ENCODE measurements at places on chromosomes 16 and 17. TPM values are rescaled to one million over a fixed set of nuclear protein-coding genes. Genes with fewer than 3 reads are reported as not detected.

GRCh38 chr17:73013816-73014663, 78.4 kb downstream of the SLC39A11 start:
- DNase-seq, result no peak

- no peak for DNase-seq
These were observed 1.4 kb downstream of the PYDC1 start for GRCh38 chr16:31215287-31216162.

DNA sequence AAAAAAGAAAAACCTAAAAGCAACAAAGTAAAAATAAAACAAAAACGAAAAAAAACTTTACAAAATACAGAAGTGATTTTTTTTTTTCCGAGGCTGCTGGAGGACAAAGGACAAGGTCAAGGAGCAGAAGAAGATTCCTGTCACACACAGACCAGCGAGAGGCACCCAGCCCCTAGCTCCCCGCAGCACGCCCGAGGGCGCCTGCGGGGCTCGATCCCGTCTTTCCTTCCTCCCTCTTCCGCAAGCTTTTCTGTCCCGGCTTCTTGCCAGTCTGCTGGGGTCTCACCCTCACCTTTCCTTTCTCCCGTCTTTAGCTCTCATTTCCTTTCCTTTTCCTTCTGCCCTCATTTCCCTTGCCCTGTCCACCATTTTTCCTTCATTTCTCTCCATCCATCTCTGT, 66.1 kb upstream of the DNAH17 start:
- DNase-seq, result no peak

DNA sequence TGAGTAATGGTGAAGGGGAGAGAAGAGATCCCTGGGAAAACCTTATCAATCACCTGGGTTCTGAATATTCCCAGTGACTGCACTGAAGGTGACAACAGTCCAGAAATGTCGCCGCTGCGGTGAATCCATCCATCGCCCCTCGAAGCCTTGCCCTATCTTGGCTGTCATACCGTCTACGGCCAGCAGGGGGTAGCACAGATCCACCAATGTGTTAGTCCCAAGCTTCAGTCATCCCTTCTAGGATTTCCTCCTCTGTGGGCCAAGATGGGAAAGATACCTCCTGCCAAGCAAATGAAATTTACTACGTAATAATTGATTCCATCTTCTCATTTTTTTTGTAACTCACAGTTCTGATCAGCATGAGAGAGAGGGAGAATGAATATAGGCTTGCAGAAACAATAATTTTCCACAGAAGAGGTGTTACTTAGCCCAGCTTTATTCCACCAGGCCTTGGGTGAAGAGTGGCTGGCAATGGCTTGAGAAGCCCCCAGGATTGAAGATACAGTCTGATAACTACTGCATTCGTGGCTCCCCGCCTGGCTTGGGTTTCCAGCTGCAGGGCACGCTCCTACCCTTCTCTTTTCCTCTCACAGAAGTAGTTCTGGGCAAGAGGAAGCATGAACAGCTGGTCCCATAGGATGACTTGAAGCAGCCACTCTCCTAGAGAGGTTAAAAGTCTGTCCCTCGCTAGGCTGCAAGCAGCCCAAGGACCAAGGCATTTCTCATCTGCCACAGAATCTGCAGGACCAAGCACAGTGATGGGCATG, 2.6 kb upstream of the FMNL1 start:
- peak; percentile 89 for DNase-seq

Gene EIF1
- total RNA-seq, result 128 TPM

Gene IL32
- total RNA-seq, result 133 TPM

Gene KCNJ2
- total RNA-seq, result 11.6 TPM
